ENCODE measurements at places on chromosomes 7 and 10.

DNA sequence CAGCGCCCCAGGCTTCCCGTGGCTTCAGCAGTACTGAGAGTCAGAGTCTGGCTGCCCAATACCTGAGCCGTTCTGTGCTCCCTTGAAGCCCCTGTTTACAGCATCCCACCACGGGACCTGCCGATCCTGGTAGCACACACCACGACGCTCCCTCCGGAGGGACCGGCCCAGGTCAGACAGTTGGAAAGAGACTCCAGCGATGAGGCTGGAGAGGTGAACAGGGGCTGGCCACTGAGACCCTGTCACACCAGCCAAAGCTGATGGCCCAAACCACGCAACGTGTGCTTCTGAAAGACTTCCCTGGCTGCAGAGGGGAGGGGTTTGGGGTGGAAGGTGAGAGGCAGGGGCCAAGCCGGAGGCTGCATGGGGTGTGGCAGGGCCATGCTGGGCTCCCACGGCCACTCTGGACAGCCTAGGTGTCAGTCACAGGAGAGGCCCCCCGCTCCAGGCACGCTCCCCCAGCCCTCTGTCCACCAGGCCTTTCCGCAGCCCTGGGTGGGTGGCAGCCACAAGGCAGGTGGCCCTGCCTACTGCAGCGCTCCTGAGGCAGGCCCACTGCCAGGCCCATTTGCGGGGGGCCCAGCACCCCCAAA lies 140.2 kb upstream of the CHST15 start:
- no peak for DNase-seq

- no peak for DNase-seq
Measured at GRCh38 chr10:102997998-102998397, 79.9 kb downstream of the CNNM2 start.

DNA sequence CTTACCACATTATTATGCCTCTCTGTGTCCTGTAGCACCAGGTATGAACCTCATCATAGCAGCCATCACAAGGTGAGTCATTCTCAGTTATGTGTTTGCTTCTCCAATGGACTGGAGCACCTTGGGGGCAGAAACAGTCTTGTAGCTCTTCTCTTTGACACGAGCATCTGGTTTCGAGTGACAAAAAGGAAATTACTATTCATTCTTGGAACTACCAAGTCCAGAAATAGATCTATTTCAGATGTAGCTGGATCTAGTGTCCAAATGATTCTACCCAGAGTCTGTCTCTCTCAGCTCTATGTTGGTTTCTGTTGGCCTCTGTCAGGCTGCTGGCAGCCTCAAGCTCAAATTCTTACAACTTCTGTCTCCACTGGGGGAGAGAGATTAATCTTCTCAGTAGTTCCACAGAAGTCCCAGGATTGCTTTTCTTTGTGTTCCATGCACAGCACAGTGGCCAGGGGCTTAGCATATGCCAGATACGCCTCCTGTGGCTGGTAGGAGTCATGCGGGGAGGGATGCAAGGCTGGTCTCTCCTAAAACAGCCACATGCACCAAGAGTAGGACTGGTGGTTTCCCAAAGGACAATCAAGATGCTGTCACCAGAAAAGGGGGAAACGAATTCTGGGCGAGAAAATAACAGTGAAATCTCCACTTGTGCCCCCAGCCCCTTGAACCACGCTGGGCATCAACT lies 37.2 kb upstream of the PAPSS2 start:
- no peak for DNase-seq

DNA sequence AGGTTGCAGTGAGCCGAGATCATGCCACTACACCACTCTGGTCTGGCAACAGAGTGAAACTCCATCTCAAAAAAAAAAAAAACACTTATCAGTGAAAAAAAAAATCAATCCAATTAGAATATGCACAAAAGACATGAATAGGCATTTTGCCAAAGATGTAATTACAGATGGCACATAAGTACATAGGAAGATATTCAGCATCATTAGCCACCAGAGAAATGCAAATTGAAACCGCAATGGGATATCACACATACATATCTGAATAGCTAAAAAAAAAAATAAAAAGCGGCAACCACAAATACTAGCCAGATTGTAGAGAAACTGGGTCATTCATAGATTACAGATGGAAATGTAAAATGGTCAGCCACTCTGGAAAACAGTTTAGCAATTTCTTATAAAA lies 1310.8 kb downstream of the XPNPEP1 start:
- no peak for DNase-seq

DNA sequence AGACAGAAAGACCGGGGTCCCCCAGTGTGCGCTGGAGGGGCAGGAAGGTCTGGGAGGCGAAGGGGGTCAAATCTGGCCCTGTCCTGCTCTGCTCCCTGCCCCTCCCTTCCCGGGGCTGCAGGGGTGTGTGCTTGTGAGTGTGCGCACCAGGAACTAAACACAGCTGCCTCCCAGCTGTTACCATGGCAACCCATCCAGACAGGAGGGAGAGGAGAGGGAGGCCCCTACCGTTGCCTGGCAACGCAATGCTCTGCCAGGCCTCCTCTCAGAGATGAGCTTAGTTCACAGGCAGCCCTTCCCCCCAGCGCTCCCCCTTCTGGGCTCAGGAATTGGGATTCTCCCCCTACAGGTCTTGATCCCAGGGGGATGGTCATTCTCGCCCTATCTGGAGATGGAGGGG lies 6.1 kb downstream of the NYAP1 start:
- no peak for DNase-seq

DNA sequence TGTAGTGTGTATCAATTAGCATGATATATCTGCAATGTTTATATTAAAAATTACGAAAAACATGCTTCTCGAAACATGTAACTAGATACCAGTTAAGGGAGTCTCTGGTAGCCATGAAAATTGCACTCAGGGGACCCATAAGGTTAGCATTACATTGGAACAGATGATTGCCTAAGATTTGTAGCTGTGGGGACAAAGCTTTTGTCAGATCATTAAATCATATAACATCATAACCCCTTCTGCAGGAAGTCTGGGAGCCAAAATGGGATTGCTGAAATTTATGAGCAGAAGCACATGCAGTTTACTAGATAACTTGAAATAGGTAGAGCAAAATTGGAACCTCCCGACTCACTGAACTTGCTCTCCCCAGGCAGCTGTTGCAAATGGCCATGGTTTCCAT lies 235.0 kb upstream of the IGFBP3 start:
- no peak for DNase-seq

DNA sequence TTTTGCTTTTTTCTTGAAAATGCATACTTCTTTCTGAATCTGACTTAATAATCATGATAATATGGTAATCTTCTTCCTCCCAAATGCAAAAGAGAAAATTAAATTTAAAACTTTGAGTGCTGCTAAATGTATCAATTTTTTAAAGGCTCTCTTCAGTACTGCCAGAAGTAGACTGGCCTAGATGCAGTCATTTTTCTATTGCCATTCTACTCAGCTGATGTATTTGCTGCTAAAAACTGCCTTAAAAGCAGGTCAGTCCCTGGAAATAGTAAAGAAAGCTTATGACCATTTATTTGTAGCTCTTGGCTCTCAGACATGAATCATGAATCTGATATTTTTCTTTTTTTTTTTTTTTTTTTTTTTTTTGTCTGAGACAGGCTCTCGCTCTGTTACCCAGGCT lies 28.5 kb downstream of the NAPEPLD start:
- no peak for DNase-seq

DNA sequence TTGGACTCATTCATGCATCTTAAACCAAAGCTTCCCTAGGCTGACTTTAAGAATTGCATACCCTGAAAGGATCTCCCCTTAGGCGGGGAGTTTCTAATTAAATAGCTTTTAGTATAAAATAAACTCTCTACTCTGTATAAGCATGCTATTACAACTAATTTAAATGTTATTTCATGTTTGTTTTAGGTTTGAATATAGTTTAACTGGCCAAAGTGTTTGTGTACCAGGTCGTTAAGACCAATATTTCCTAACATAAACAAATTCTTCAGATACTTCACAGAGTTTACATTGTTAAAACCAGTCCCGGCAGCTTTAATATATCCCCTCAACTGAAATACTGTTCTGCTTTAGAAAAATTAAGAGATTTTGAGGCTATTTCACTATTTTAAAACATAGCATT lies 2.3 kb downstream of the GLI3 start:
- DNase-seq, result no peak

- DNase-seq, result no peak
Measured at GRCh38 chr10:44619975-44620374, 235.1 kb upstream of the CXCL12 start.

- DNase-seq, result no peak
Measured at GRCh38 chr7:33534833-33535232, 370.5 kb upstream of the BMPER start.

GRCh38 chr10:124020981-124021815 lies 72.2 kb downstream of the CHST15 start:
- DNase-seq, result no peak

GRCh38 chr10:110214371-110214826 lies 7.0 kb downstream of the MXI1 start:
- DNase-seq, result no peak

- no peak for DNase-seq
Measured at GRCh38 chr7:95594185-95594584, 2.1 kb downstream of the PDK4 start.

DNA sequence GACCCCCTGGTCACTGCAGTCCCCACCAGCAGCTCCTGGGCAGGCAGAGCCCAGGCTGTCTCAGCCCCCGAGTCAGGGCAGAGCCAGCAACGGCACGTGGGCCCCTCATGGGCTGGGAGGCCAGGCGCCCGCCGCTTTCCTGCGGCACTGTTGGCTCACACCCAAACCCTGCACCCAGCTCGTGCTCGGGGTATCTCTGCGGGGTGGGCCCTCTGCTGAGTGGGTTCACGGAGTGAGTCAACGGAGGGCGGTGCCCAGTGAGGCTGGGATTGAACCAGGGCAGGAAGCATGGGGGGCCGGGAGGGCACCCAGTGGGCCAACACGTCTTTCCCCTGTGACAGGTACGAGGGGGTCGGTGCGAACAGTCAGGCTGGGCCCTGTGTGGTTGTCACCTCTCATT lies 28.9 kb downstream of the ADAP1 start:
- DNase-seq, result peak; percentile 60

GRCh38 chr10:125316436-125316835 lies 156.1 kb upstream of the CTBP2 start:
- no peak for DNase-seq

All from activated naive CD8-positive, alpha-beta T cell treated with anti-CD3 and anti-CD28 coated beads, Interleukin-2, amount 10 ng/mL, durations not matched to agents 7 days and 5 days (primary cell).